Fibroblast of skin of right quadriceps (primary cell): ENCODE measurements at places on chromosomes 13 and 19.

GRCh38 chr13:111621164-111621563 lies 300.7 kb downstream of the TEX29 start:
- no peak for DNase-seq

GRCh38 chr13:112743451-112744167 lies 53.8 kb downstream of the ATP11A start:
- DNase-seq, result no peak

DNA sequence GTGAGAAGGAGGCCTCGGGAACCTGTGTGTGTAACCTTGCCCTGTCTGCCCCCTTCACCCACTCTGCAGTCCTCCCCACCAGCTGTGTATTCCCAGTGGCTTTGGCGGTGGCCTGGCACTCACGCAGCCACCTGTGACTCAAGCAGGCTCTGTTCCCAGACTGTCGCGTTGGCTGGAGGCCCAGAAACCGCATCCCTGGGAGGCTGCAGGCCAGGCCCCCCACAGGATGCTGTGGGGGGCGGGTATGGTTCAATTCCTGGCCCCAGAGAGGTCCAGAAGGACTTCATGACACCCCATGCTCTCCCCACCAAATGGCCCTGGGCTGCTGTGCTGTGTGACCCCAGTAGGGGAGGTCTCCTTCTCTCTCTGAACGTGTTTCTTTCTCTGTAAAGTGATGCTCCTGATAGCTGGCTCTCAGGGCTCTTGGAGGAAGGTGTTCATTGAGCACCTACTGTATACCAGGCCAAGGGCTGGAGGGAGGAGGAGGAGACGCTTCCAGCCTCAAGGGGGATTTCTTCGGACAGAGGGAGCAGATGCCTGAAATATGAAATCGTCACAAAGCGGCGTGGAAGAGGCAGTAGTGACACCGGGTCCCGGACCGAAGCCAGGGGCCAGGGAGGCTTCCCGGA lies 1.9 kb upstream of the LINGO3 start:
- DNase-seq, result peak; percentile 48

- DNase-seq, result no peak
These were observed 2.8 kb upstream of the MKNK2 start for GRCh38 chr19:2053601-2054389.

DNA sequence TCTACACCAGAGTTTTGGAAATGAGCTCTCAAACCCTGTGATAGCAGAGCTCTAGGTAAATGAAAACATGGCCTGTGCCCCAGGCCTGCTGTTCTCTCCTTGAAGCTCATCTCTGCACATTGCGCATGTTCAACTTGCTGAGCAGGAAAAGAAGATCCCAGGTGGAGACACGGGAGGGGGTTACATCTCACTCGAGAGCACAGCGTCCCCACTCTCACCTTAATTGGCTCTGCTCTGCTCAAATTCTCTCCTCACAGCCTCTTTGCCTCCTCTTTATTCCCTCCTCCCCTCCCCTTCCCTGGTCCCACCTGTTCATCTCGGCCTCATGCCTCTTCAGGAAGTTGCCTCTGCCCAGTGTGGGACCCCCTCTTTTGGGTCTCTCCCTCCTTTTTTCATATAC lies 44.7 kb downstream of the RGCC start:
- no peak for DNase-seq

GRCh38 chr13:20258208-20258962 lies 26.3 kb upstream of the GJB6 start:
- DNase-seq, result no peak

- DNase-seq, result no peak
These were observed 859.9 kb upstream of the SLC10A2 start for GRCh38 chr13:103926118-103926517.

- peak; percentile 22 for DNase-seq
These were observed 1505.1 kb downstream of the PCDH9 start for GRCh38 chr13:65725006-65725405.

DNA sequence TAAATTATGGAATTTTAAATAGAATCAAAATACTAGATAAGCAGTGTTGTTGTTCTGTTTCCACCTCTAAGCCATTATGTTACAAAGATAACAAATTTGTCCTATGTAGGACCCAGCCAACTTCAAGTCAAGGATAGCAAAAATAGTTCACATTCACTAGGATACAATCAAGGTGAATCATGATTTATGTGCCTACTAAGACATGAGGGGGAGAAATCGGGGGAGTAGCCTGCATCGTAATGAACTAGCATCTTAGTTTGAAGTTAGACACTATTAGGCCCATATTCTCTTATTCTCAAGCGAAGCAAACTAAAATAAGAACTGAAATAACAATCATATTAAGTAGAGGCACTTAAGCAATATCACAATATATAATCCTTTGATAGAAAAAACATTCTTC lies 779.4 kb upstream of the PCDH9 start:
- no peak for DNase-seq

- DNase-seq, result no peak
These were observed 25.7 kb downstream of the CAB39L start for GRCh38 chr13:49418206-49418605.

DNA sequence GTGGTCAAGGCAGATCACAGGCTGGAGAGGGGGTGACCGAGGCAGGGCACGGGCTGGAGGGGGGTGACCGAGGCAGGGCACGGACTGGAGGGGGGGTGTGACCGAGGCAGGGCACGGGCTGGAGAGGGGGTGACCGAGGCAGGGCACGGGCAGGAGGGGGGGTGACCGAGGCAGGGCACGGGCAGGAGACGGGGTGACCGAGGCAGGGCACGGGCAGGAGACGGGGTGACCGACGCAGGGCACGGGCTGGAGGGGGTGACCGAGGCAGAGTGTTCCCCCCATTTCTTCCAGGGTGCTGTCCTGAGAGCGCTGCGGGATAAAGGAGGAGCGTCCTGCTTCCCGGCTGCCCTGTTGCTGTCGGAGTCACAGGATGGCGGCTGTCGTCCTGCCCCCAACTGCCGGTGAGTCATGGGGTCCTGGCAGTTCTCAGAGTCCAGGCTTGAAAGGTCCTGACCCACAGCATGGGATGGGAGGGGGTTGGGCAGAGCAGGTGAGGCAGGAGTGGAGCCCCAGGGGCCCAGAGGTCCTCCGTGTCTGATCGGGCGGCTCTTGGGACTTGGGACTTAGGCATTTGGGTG lies 5.3 kb downstream of the ZNF557 start:
- no peak for DNase-seq

GRCh38 chr13:33846303-33847062 lies 28.5 kb downstream of the RFC3 start:
- DNase-seq, result no peak

GRCh38 chr13:37608750-37609339 lies 10.3 kb upstream of the POSTN start:
- DNase-seq, result no peak

DNA sequence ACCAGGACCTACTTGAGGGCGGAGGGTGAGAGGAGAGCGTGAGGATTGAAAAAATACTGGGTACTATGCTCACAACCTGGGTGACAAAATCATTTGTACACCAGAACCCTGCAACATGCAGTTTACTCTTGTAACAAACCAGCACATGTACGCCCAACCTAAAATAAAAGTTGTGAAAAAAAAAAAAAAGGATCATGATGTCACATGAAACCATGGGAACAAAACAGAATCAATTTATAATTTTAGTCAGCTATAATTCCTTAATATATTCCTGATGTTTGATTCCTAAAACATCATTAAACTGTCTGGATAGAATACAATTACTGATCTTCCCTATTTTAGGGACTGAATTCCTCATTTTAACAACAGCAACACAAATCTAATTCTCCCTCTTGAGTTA lies 160.6 kb upstream of the SPRY2 start:
- DNase-seq, result no peak

- no peak for DNase-seq
These were observed 136.1 kb downstream of the KCTD12 start for GRCh38 chr13:76750126-76750525.

GRCh38 chr19:17075864-17076542 lies 426 bp downstream of the MYO9B start:
- peak; percentile 54 for DNase-seq

DNA sequence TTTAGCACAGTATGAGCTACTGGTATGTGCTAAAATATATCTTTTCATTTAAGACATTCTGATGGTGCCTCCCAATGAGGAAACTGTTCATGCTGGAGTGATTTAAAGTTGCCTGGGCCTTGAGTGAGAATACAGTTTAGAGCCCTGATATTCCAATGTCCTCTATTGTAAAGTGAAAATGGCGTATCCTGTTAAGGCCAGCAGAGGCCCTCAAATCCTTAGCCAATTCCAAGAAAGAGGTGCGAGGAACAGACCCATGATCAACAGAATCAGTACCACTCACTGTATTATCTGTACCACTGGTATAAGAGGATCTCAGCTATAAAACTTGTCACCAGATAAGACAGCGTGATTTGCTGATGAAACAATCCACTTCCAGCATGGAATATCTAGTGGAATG lies 273.1 kb upstream of the SLITRK5 start:
- DNase-seq, result no peak
